ENCODE measurements at places on chromosomes 6 and 20.

DNA sequence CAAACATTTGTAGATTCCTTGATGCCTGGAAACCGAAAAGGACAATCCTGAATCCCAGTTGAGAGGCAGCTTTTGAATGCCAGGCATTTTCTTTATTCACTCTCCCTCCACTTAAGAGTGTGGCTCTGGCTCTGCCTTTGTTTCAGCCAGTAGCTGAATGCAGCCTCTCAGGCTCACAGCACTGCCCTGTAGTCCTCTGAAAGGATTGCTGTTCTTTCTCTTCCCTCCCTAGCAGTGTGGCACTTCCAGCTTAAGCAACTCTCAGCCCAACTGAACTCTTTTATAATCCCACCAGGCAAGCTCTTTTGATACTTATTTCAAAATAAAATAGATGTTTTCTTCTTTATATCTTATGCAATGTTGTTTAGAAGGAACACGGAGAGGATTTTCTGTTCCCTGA lies 415.6 kb downstream of the GJA1 start:
- DNase-seq: no peak

DNA sequence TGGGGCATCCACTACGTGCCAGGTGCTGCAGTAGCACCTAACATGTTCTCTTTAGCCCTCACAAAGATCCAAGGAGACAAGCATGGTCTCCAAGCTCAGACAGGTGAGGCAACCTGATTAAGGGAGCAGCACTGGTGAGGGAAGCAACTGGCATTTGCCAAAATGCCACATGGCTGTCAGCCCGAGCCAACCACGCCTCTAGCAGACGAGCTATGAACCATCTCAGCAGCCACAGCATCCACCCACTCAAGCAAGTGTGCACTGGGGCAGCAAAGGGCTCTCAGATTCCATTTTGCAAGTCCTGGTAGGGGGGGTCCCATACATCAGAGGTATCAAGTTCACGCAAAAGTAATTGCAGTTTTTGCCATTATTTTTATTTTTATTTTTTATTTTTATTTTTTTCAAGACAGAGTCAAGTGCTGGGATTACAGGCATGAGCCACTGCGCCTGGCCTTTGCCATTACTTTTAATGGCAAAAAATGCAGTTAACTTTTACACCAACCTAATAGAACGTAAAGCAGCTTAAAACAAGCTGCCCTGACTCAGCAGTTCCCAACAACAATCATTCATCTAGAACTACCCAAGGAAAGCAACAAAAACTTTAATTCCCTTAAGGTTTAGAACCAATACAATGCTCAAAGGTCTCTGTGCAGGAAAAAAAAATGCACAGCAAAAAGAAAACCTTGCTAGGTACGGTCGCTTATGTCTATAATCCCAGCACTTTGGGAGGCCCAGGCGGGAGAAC lies 36.3 kb upstream of the SPDEF start:
- no peak for DNase-seq

DNA sequence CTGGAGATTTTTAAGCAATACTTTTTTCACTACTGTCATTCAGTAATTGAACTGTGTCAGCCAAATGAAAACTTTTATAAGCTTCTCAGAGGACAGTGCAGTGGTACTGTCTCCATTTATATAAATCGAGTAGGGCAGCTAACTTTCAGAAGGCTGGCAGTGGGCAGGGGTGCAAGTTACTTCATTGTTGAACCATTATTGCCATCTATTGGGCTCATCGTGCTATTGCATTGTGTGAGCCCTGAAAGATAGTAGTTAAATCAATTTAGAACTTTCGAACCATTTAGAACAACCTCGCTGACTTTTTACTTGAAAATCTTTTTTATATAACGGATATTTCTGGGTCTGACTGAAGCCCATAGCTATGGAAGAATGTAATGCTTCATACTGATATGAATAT lies 347.8 kb upstream of the PLCB4 start:
- peak; percentile 21 for DNase-seq

DNA sequence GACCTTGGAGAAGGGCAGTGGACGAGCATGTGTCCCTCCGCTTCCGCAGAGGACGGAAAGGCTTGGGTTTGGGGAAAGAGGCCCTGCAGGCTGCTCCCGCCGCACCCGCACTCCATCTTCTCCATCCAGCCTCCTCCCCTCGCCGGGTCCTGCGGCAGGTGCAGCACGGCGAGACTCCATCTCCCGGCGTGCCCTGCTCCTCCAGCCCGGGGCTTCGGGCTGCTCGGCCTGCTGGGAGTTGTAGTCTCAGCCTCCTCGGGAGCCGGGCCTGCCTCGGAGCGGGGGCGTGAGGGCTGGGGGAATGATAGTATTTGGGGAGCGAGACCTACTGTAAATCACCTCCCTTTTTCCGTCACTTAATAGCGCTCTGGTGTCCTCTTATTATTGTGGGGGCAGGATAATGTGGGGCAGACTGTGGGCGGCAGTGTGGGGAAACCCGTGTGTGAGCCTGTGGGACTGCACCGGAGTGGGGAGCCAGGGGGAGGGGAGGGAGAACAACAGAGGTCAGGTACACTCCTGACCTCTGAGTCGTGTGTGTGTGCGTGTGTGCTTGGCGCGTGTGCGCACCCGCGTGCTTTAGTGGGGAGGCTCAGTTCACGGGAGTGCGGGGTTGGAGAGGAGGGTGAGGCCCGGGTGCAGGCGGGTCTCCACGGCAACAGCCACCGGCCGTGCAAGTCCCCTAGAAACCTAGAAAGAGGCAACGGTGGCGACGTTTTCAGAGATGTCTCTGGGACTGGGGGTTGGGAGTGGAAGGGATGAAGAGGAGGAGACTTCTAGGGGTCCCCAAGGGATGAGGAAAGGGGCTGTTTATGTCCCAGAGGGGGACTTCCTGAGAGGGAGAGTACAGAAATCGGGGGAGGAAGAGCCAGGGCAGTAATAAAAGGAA lies 4.1 kb downstream of the TTBK1 start:
- DNase-seq: no peak

DNA sequence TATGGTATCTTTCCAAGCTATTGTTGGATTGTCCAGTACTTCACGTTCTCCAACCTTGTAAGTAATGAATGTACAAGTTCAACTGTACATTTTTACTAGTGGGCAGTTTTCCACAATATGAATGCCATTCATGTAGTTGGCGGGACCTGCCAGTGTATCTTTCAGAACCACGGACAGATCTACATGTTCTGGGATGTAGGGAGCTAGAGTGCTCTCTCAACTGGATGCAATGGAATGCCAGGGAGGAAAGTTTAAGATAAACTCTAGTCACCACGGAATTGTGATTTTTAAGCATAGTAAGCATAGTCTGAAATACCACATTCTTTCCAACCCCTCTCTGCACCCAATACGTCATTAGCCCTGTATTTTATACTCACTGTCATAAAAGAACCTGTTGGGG lies 21.5 kb upstream of the HLA-C start:
- DNase-seq: no peak

GRCh38 chr20:36645998-36646397 lies at the start of gene SLA2:
TSS of gene SLA2 (minus strand) at chr20:36646196. CDS start at chr20:36641335, 4,861 bp downstream.
- no peak for DNase-seq

DNA sequence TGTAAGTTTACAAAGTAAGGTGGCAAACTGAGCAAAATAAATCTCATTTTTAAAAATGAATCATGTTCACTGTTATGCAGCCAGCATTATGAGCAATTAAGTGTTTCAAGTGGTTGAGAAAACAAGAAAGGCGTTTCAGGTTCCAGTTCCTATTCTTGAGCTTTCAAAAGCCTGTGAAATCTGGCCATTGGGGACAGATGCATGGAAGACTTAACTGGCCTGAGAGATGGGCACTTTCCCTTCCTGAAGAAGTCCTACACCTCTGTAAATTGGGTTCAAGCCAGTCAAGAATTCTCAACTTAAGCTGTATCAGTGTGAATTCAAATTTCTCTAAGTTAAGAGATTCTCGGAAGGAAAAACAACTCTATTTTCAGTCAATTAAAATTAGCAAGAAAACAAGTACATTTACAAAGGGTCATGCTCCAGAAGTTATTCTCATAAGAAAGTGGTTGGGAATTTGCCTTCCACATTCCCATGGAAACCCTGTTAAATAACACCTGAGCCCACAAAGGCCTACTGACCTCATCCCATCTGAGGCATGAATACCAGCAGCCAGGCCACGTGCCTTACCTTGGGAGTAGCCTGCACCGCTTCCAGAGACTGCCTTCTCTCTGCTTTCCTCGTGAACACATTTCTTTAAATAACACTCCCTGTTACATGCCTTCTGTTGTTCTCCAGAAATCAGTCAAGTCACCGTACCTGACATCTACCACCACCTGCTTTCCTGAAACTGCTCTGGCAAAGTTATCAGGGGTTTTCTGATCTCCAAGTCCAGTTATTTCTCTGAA lies 19.4 kb downstream of the MAP3K5 start:
- DNase-seq: no peak

DNA sequence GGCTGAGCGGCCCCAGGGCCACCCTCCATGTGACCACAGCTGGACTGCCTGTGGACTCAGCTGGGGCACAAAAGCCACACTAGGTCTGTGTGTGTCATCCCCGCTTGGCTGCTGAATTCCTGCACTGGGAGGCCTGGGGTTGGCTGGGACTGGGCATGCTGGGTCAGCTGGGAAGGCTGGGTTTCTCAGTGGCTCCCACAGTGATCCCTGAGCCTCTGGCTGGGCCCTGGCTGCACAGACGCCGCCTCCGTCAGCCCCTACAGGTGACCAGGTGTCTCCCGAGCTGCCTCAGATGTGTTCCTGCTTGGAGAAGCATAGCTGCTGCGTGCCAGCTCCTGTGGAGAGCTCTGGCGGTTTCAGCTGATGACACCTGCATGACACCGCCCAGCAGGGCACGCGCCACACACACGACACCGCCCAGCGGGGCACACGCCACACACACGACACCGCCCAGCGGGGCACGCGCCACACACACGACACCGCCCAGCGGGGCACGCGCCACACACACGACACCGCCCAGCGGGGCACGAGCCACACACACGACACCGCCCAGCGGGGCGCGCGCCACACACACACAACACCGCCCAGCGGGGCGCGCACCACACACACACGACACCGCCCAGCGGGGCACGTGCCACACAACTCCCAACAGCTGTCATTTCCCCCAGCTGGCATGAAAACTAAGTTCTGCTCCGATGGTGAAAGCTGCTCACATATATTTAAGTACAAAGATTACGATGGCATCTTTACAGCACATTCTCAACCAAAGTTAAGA lies 88.8 kb downstream of the TAF4 start:
- DNase-seq: no peak

DNA sequence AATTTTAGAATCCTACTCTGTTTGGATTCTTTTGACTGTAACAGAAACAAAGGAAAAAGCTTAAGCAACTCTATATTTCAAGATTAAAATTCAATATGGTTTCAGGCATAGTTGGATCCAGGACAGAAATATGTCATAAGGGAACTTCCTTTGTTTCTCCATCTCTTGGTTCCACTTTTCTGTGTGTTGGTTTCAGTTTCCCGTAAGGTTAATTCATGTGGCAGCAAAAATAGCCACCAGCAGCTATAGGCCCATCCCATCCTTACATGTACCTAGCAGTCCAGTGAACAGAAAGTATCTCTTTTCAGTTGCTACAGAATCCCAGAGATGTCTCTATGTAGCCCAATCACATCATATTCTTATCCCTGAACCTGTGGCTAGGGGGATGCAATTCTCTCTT lies 8.8 kb upstream of the FAM8A1 start:
- no peak for DNase-seq

- DNase-seq: no peak
These were observed 187.5 kb downstream of the BACH2 start for GRCh38 chr6:90109141-90109540.

GRCh38 chr20:23656372-23656771 lies 18.6 kb upstream of the CST3 start:
- DNase-seq: no peak

All from NCI-H524 treated with DMSO at 0.1 percent for 48 hours (cell line).